ENCODE measurements at places on chromosomes 3 and 15.

DNA sequence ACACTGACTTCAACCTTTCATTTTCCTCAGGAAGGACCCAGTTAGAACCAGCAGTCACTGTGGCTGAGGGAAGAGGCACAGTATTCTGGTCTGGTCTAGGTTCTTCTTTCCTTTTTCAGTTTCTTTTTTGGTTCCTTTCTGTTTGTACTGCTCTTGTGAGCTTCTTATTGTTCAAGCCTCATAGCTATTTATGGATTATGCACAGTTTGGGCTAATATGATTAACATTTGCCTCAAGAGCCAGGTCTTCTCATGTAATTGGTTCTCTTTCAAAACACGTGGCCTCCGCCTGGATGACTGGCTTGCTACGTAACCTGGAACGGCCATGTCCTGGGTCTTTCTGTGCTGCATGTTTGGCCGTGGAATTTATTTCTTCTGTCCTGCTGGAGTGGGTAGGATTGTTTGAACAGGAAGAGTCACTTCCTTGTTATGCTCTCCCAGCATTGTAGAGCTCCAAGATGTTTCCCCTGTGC lies 43.3 kb downstream of the RBMS3 start:
- peak; percentile 18 for DNase-seq

- DNase-seq, result peak; percentile 49
Measured at GRCh38 chr3:173733029-173733652, 335.6 kb downstream of the NLGN1 start.

- no peak for DNase-seq
Measured at GRCh38 chr15:79682851-79683288, 213.9 kb downstream of the MTHFS start.

DNA sequence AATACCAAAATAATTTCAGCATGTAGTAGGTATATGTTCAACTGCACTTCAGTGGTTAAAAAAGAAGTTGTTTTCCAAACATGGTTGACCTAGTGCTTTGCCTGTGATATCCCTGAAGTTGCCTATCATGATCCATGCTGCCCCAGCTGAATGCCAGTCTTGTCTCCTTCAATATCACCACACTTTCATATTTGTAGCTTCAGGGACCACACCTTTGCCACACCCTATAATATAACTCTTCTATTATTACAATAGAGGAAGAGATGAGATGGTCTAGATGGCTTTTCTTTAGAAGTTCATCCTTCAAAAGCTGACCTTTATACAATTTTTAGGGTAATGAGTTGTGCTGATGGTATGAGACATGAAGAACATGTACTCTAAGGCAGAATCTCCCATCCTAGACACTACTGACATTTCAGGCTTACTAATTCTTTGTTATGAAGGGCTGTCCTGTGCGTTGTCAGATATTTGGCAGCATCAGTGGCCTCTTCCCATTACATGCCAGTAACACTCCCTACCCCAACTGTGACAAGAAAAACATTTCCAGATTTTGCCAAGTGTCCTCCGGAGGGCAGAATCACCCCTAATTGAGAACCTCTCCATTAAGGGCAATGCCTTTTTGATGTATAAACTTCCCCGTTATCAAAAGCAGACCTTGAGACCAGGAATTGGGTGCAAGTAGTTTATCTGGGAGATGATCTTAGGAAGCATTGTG lies 76.2 kb upstream of the PLCL2 start:
- DNase-seq, result peak; percentile 24

- no peak for DNase-seq
Measured at GRCh38 chr3:25292036-25292435, 136.0 kb upstream of the RARB start.

DNA sequence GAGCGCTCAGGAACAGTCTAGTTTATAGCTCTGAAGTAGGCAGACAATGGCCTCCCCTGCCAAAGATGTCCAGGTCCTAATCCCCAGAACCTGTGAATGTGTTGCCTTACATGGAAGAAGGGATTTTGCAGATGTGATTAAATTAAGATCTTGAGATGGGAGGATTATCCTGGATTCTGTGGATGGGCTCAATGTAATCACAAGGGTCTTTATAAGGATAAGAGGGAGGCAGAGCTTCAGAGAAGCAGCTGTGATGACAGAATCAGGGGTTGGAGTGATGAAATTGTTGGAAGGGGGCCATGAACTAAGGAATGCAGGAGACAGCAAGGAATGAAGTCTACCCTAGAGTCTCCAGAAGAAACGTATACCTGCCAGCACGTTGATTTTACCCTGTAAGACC lies 14.0 kb upstream of the GK5 start:
- DNase-seq, result peak; percentile 100

GRCh38 chr15:40338041-40338657 lies 2.6 kb downstream of the CCDC9B start:
- DNase-seq, result peak; percentile 90

DNA sequence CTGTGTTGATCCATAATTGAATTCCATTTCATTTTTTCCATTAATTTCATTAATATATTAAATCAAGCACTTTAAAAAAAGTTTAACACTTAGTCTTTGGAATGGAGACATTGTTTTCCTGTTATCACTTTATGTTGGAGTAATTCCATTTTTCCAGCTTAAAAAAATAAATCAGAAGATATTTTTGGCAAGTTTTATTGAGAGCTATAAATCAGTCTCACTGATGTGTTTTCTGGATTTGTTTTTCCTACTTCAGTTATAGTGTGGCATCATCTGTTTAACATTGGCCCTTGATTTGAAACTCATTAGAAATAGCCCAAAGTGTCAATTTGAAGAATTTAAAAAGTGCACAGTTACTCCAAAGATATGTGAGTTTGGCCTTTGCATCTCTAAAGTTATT lies 53.1 kb downstream of the MAP2K5 start:
- no peak for DNase-seq

GRCh38 chr3:172675441-172676193 lies 35.2 kb downstream of the NCEH1 start:
- DNase-seq, result peak; percentile 82

- DNase-seq, result no peak
Measured at GRCh38 chr15:60423537-60423936, 25.8 kb upstream of the ANXA2 start.

DNA sequence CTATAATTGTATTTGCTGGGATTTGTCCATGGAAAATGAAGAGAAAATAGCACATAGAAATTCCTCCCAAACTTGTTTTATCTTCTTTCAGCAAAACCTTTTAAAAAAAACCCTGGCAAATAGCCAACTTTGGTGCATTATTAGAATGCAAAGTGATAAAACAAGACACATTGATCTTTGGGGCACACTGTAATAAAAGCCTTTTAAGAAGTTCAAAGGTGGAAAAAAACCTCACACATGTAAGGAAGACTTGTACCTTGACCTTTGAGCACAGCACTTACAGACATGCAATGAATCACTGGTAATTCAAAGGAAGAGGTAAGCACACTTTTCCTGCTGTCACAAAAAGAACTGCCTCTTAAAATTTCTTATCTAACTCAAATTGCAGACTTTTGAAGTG lies 8.0 kb upstream of the MORC1 start:
- no peak for DNase-seq

- no peak for DNase-seq
Measured at GRCh38 chr15:22895465-22896190, 57.2 kb downstream of the NIPA2 start.

DNA sequence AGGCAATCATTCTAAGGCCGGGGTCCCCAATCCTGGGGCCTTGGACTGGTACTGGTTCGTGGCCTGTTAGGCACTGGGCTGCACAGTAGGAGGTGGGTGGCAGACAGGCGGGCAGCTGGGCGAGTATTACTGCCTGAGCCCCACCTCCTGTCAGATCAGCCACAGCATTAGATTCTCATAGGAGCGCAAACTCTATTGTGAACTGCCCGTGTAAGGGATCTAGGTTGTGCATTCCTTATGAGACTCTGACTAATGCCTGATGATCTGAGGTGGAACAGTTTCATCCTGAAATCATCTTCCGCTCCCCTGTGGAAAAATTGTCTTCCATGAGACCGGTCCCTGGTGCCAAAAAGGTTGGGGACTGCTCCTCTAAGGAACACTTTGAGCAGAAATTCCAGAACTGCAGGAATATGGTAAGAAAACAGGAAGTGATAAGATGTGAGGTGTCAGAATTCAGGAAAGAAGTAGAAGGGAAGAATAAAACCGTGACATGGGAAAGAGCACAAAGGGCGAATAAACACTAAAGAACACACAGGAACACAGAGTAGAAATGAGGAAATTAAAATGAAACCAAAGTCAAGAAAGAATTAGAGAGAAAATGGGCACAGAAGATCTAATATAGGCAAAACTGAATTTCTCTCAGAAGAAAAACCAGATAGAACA lies 57.6 kb downstream of the PDCD6IP start:
- no peak for DNase-seq

DNA sequence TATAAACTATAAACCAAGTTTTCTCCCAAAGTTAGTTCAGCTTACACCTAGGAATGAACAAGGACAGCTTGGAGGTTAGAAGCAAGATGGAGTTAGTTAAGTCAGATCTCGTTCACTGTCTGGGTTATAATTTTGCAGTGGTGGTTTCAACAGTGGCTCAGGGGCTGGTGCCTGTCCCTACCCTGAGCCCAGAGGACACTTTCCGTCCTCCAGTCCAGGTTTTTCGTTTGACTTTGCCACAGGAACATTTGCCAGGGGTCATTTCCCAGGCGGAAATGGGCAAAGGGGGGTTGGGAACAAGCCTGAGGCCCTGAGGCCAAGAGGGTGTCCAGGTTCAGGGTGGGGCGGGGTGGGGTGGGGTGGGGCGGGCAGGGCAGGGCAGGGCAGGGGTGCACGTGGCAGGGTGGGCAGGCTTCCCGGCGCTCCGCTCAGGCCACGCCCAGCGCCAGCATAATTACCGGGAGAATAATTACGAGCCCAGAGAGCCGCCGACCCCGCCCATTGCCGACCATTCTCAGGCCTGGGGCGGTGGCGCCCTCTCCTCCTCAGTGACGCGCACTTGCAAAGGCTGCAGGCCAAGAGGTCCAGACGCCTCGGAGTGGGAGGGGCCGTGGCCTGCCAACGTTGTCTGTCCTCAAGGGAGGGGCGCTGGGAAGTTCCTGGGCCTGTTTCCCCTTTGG lies 70.4 kb downstream of the KLF13 start:
- peak; percentile 95 for DNase-seq

DNA sequence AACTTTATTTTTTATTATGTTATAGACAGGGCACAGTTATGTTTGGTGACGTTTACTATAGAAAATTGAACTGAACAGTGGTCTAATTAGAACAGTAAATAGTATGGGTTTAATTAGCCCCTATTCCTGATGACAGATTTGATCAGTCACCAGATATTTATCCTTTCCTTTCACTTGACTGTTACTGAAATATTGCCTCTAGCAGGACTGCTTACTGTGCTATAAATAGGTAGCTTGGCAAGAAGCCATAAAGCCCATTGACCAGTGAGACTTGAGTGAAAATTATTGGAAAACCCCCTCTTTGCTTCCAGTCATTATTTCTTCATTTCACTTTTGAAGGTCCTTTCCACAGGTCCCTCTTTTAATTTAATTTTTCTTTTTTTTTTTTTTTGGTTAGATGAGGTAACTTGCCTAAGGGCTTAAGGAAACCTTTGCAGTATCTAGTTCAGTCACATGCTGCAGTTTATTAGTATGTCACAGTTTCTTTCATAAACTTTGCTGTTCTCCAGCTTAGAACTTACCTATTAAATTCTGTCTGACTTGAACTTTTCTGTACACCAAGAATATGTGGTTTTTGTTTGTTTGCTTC lies 115.6 kb downstream of the ADAMTSL3 start:
- peak; percentile 37 for DNase-seq

DNA sequence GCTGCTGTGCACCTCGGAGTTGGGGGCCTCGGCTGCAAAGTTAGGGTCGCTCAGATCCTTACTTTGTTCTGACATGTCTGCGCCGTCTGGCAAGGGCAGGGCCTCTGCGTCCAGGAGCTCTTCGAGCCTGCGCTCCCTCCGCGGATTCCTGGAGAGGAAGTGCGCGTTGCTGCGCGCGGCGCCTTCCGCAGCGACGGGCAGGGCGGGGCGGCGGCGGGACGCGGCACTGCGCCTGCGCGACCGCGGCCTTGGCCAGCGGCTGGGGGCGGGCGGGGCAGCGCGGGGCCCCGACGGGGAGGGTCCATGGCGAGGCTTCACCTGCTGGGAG lies at the start of gene NDN:
Gene NDN, minus strand, starts transcription at position 163 of the 328 bp plus-strand sequence. Its CDS starts 88 bp downstream, at position 75.
- DNase-seq, result peak; percentile 68

- no peak for DNase-seq
Measured at GRCh38 chr3:185153171-185153771, 411 bp upstream of the C3orf70 start.

GRCh38 chr15:98813951-98814350 lies 165.6 kb downstream of the IGF1R start:
- no peak for DNase-seq

- DNase-seq, result no peak
Measured at GRCh38 chr3:33775363-33775762, 23.1 kb upstream of the PDCD6IP start.

DNA sequence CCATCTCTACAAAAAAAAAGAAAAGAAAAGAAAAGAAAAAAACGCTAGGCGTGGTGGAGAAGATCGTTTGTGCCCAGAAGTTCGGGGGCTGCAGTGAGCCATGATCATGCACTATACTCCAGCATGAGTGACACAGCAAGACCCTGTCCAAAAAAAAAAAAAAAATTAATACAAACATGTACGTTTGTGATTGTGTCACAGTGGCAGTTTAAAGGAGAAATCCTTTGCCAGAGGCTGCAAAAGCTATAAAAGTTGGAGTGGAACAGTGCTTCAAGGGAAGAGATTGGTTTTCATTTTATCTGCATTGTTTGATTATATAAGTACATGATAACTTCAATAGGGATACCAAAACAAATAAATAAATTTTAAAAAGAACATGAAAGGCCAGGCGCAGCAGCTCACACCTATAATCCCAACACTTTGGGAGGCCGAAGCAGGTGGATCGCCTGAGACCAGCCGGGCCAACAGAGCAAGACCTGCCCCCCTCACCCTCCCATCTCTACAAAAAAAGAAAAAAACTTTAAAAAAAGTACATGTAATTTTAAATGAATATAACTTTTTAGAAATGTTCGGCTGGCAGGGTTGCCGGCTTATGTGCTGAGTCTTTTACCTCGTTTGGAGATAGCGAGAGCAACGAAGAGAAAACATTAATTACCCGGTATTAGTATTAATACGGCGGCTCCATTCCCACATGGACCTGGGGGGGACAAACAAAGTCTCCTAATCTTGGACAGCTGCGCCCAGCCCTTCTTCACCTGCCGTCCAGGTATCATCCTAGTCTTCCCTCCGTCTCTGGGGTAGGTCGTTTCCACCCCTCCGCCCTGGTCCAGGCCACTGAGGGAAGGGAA lies 573 bp upstream of the DIS3L start:
- no peak for DNase-seq

DNA sequence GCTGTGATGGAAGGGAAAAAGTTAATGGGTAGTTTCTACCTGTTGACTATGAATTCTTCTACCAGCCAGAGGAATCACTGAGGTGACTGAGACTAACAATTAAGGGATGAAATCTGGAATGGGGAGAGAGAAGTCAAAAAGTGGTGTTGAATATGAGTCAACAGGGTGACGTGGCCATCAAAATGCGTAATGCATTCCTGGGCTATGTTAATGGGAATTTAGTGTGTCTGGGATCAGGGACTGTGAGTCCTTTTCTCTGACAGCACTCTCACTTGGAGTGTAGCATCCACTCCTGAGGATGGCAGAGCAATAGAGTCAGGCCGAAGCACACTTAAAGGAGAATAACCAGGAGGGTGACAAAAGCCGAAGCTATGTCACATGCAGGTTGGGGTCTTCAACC lies 60.4 kb downstream of the MESD start:
- no peak for DNase-seq

- peak; percentile 23 for DNase-seq
Measured at GRCh38 chr3:48607519-48607918, 1.9 kb downstream of the UQCRC1 start.

- no peak for DNase-seq
Measured at GRCh38 chr15:27864086-27864485, 235.0 kb downstream of the OCA2 start.

GRCh38 chr15:69444686-69445085 lies 7.9 kb upstream of the RPLP1 start:
- DNase-seq, result no peak
